Naive thymus-derived CD4-positive, alpha-beta T cell (primary cell): ENCODE measurements at places on chromosomes 1 and 21. TPM values are rescaled to one million over a fixed set of nuclear protein-coding genes. Genes with fewer than 3 reads are reported as not detected.
A peak's percentile ranks its signal among the peaks of the same experiment; 100 is the strongest.

- DNase-seq = no peak
Observed at GRCh38 chr1:39632682-39633417, 6.6 kb downstream of the HEYL start.

Gene BOLA1
- 28.9 TPM for total RNA-seq

- no peak for DNase-seq
Observed at GRCh38 chr1:233859446-233859845, 45.0 kb upstream of the SLC35F3 start.

Gene UBXN10
- total RNA-seq = 0.84 and 1.1 TPM in 2 replicates

DNA sequence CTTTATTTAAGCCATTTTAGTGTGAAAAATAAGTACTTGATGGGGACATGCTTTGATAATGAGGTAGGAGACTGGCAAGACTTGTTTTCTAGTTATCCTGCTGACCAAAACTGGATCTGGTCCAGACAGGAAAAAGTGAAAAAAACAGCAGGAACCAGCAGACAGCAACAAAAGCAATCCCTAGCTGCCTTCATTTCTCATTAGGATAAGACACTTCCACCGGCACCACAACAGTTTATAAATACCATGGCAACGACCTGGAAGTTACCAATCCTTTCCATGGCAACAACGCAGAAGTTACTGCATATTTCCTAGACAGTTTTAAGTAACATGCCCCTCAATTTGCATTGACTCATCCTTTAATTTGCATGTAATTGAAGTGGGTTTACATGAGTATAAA lies 993.8 kb upstream of the NCAM2 start:
- no peak for DNase-seq

DNA sequence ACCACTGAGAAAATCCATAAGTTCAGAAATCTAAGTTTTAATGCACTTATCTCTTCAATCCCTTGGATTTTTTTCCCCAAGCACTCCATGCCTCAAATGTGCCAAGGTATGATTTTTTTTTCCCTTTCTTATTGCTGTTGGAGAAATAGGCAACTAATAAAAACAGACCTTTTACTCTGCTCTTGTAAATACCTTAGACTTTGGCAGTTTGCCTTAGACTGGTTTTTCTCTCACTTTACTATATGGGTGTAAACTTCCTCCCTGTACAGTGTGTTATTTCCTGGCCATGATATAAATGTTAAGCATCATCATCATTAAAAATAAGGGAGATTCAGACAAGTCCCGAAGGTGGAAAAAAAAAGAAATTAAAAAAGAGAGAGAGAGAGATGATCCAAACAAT lies 65.7 kb downstream of the LRRC8C start:
- DNase-seq = no peak

Gene RHBG
- not detected for total RNA-seq

Gene RYR2
- not detected for total RNA-seq

DNA sequence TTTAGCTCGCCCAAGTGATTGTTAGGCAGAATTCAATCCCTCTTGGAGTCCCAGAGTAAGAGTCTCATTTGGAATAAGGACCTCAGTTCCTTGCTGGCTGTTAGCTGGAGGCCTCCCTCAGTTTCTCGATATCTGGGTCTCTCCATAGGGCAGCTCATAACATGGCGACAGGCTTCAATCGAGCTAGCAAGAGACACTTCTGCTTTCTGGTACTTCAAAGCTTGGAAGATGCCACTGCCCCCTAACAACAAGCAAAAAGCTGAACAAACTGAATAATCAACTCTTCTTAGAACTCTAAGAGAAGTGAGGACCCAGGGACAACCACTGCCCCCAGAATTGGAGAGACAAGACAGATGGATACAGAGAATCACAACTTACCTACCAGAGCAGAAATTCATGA lies 86.2 kb downstream of the TEX35 start:
- no peak for DNase-seq

Gene OR2L13
- not detected in 2 replicates for total RNA-seq

- no peak for DNase-seq
Observed at GRCh38 chr1:24743404-24744211, 1.6 kb upstream of the CLIC4 start.

GRCh38 chr1:229561141-229561540 lies 2.6 kb upstream of the ABCB10 start:
- no peak for DNase-seq

DNA sequence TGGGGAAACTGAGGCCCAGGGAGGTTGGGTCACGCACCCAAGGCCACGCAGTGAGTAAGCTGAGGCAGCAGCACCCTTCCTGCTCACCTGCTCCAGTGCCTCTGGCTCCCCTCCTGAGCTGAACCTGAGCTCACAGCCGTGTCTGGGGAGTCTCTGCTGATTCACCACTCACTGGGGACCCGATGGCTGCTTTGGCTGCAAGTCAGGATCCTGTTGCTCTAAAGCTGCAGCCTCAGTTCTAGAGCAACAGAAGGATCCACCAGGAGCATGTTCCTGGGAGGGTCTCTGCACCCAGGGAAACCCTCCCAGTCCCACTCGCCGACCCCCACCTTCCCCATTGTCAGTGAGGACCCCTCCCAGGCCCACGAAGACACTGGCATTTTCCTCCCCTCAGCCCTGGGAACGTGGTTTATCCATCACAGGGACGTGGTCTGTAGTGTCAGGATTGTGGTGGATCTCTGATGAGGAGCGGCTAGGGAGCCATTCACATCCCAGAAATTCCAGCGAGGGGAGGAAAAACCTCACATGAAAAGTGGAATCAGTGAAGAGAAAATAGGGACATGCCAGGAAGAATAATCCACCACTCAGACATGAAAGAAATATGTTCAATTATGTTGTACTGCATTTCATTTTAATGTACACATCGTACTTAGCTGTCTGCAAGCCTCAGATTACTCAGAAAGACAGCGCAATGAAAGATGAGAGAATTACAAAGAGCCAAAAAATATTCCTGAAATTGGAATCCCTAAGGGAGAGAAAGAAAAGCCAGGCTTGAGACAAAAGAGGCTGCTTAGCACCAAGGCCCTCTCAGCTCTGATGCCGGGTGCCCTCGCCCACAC lies 447.2 kb downstream of the MATN1 start:
- DNase-seq = no peak

- no peak for DNase-seq
Observed at GRCh38 chr1:53987880-53988279, 30.1 kb downstream of the LDLRAD1 start.

GRCh38 chr1:64092851-64093371 lies 110.5 kb upstream of the UBE2U start:
- no peak for DNase-seq

DNA sequence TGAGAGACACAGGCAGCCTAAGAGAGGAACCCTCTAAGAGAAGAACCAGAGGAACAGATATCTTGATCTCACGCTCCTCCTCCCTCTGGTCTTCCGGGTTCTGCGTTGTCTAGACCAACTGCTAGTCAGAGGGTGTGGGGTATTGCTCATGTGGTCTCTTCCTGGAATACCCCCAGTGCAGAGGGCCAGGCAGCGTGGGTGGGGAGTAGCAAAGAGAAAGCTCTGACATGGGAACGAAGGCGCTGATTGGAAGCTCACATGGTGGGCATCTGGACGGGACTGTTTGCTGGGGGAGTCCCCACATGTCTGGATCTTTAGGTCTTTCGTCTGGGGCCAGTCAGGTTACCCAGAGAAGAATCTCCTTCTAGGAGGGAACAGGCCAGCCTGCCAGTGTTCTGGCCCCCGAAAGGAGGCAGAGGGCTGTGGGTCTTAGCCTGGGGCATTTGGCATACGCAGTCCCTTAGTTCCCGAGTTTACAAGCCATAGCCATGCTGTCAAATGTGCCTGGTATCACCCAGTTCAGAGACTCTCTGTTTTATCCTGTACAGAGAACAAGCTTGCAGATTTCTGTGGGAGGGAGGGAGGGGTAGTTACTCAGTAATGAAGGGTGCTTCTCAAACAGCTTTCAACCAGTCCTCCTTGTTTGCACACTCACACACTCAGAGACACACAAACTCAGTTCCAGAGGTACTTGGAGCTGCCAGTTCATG lies 18.3 kb upstream of the IL6R start:
- DNase-seq = peak; percentile 68

DNA sequence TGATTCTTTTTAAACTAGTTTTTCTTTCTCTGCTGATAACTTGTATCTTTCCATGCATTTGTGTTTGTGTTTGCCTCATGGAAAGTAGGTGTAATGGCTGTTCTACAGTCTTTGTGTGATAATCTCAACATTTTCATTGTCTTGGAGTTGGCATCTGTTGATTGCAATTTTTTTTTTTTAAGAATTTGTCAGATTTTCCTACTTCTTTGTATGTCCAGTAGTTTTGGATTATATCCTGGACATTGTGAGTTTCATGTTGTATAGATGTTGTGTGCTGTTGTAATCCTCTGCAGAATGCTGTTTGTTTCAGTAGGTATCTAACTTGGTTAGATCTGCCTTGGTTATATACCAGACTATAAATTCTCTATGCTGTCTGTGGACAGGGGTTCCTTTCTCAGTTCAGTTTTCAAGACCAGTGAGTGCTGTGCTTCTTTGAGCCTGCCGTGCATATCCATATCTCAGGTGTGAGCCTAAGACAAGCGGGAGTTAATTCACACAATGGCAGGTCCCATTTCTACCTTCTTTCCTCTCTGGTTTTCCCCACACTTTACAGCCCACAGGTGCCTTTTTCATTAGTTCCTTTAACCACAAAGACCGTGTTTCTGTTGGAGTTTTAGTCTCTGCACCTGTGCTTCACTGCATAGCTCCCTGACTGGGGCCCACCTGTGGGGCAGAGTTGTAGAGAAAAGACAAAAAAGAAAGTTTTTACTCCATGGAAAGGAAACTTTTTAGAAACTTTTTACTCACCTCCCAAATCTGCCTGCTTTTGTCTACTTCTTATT lies 69.9 kb downstream of the ITSN1 start:
- DNase-seq = no peak

DNA sequence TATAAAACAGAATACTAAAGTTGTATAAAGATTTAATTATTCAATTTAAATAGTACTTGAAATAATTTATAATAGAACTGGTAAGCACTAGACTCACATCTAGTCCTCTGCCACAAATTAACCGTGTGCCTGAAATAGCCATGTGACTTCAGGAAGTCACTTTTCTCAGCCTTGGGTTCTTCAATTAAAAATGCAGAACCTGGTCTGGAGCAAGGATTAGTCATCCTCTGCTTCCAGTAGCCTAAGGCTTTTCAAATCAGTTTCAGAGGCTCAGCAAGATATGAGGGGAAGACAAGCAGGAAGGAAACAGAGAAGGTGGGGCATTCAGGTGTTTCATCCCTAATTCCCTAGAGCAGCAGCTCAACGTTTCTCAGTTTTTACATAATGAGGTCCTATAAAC lies 23.0 kb downstream of the DPH5 start:
- DNase-seq = no peak

Gene CD164L2
- not detected for total RNA-seq

Gene HES3
- not detected for total RNA-seq

Gene NR1I3
- total RNA-seq = not detected in 2 replicates

Gene CELA2B
- not detected for total RNA-seq

DNA sequence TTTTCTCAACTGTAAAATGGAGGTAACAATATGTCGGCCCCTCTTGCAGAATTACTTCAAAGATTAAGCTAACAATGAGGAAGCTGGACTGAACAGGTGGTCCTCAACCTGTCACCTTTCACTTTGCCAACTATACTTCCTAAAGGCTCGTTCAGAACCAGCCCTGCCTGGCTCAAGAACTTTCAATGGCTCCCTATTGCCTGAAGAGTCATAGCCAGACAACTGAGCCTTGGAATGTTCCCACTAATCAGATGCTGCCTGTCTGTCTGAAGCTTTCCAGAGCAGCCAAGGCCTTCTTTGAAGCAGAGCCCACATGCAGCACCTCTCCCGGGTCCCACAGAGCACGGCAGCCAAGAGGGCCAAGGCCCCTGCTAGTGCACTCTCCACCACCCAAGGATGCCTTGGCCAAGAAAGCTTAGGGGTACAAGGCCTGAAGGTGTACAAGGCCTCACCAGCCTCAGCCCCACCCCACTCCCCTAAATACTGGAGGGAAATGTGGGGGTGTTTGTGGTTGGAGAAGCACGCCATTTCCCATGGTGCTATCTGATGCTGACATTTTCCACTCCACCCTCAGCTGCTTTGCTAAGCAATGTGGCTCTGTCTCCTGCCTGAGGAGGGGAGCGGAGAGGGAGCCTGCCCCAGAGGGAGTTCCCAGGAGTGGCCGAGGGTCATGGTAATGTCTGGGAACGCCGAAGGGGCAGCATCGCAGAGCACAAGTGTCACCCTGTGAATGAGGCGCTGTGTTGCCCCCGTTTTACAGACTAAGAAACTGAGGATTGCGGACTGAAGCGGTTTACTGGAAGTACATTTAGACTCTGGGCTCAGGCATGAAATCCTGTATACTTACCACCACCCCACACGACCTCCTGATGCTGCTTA lies 8.2 kb upstream of the LAPTM5 start:
- DNase-seq = peak; percentile 52

DNA sequence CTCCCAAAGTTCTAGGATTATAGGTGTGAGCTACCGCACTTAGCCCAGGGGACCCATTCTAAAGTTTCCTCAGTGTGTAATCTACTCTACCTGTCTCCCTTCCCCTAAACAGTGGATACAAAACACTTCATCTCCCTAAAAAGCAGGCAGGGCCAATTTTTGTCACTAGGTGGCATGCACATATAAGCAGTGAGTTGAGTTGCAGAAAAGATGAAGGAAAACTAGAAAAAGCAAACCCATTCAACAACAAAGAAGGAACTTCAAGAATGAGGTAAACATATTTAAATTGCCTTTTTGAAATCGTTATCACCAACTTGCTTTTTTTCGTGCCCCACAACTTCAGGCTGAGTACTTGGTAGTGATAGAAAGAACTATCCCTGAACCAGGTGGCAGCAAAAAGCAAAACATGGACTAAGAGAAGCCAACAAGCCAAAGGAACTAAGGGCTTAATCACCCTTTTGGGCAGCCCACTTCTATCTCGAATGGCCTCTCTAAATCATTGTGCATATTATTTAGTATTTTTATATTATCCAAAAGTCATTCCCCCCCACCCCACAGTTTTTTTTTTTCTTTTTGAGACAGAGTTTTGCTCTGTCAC lies 19.7 kb upstream of the ALDH9A1 start:
- DNase-seq = no peak

- no peak for DNase-seq
Observed at GRCh38 chr1:186152227-186152619, 222.8 kb downstream of the TPR start.

- DNase-seq = no peak
Observed at GRCh38 chr1:84919461-84919970, 26.5 kb upstream of the LPAR3 start.

GRCh38 chr1:5590717-5591116 lies 401.5 kb downstream of the NPHP4 start:
- DNase-seq = no peak

Gene TSPAN1
- not detected for total RNA-seq

Gene HSD11B1
- 0.47 TPM for total RNA-seq
